ENCODE measurements at places on chromosomes 5 and 9. TPM values are rescaled to one million over a fixed set of nuclear protein-coding genes. Genes with fewer than 3 reads are reported as not detected.

DNA sequence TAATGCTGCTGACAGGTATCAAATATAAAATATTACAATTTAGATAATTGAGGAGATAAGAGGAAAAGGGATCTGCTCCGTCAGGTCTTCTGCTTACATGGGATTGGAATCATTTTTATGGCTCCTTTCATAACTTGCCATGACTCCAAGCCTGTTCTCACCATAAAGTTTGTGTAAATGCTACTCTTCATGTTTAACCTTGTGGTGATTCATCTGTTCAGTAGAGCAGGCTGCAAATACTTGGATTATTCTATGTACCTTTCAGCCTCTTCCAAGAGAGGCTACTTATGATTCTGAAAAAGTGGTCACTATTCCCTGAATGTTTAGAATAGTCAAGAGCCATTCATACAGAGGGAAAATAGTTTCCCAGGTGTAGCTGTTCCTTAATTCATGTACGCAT, 66.9 kb downstream of the SLC44A1 start:
- no peak for DNase-seq

GRCh38 chr5:33423018-33423630, 17.6 kb upstream of the TARS1 start:
- DNase-seq, result no peak

DNA sequence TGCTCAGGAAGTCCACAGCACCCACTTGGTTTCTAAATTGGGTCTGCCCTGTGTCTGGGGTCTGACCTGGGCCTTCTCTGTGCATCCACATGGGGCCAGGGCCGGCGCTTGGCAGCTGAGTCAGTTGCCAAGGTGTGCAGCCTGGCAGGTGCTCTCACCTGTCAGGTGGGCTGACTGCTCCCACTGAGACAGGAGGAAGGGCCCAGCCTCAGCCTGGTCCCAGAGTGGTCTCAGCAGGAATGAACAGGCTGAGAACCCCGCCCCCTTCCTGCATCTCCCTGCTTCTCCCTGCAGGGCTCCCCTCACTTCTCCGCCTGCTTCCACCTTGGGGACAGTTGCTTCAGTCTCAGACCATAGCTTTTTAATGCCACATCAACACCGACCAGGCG, 60.5 kb downstream of the BARX1 start:
- DNase-seq, result no peak

- no peak for DNase-seq
These were observed 12.2 kb upstream of the SPDL1 start for GRCh38 chr5:169571355-169571754.

DNA sequence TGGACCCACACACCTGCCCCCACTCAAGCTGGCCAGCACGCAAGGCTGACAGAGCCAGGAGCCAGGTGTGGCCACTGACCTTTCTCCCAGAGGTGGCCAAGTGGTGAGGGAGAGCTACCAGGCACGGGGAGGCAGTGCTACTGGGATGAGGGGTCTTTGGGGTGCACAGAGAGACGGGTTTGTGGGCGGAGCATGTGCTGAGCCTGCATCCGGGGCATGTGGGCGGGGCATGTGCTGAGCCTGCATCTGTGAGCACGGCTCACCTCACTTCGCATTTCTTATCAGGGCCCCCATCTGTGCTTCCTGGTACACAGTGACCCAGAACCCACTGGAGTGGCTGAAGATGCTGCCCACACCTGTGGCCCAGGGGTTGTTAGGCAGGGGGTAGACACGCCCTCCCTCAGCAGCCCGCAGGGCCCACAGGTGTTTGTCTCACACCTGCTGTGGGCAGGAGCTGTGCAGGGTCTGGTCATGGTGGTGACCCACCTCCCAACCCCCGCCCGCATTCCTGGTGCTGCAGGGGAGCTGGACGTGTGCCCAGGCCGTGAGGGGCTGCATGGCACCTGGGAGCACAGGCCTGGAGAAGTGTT, 21.5 kb downstream of the CCDC187 start:
- DNase-seq, result no peak

GRCh38 chr5:27266184-27266583, 227.8 kb upstream of the CDH9 start:
- DNase-seq, result no peak

DNA sequence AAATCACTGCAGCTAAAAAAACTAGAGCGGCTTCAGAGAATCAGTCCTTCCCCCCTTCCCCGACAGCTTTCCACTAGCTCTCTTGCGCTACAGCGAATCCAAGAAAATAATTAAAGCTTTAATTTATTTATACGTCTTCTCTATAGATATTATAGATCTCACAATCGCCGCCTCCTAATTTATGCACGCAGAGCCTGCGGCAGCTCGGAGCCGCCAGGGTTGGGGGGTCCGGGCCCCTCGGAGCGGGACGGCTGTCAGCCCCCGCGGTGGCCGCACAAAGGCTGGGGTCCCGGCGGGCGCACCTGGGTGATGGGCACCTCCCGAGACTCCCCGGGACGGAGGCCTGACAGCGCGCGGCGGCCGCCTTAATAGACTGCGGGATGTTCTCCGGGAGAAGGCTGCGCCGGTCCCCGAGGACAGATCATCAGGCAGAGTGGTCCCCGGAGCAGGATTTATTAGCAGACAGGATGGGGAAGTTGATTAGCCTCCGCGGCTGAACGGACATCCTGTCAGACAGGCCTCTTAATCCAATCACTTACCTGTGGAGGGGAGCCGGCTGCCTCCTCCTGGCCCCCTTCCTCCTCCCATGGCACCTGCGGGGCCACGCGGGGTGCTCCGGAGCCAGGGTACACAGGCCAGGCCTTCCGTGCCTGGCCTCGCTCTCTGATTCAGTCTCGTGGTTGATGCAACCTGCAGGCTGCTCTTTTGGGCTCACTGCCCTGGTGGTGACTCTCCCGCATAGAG, 166.8 kb downstream of the MELK start:
- DNase-seq, result no peak

- no peak for DNase-seq
These were observed 570.3 kb downstream of the EBF1 start for GRCh38 chr5:158529454-158529853.

DNA sequence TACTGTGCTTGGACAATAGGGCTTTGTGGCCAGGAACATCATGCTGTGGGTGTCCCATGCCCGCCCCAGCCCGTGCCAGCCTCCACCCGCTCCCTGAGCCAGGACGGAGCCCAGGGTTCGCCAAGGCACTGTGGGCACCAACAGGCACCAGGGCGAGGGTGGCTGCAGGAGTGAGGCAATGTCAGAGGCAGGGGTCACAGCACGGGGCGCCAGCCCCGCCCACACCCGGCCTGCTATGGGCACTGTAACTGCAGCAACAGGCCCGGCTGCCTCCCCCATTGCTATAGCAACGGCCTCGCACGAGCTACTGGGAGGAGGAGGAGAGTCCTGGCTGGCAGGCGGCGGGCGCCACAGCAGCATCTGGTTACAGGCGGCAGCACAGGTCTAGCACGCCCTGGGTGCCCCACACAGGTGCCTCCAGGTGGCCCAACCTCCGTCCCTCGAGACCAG, 2.5 kb downstream of the ABCA2 start:
- DNase-seq, result no peak

- DNase-seq, result no peak
These were observed 222.1 kb downstream of the SYK start for GRCh38 chr9:91023741-91024140.

- DNase-seq, result no peak
These were observed 59.2 kb downstream of the TNC start for GRCh38 chr9:115058684-115059315.

ENTPD2 gene
- total RNA-seq, result not detected

ST6GALNAC6 gene
- total RNA-seq, result 70.4 TPM

QRFP gene
- not detected for total RNA-seq

KIF12 gene
- total RNA-seq, result 5.3 TPM

CATSPER3 gene
- not detected for total RNA-seq

COL23A1 gene
- total RNA-seq, result 0.05 TPM

All from glomerular endothelial cell (primary cell).